ENCODE measurements at places on chromosomes 3 and 15.

GRCh38 chr3:151856118-151856517, 17.3 kb upstream of the SUCNR1 start:
- DNase-seq, result no peak

DNA sequence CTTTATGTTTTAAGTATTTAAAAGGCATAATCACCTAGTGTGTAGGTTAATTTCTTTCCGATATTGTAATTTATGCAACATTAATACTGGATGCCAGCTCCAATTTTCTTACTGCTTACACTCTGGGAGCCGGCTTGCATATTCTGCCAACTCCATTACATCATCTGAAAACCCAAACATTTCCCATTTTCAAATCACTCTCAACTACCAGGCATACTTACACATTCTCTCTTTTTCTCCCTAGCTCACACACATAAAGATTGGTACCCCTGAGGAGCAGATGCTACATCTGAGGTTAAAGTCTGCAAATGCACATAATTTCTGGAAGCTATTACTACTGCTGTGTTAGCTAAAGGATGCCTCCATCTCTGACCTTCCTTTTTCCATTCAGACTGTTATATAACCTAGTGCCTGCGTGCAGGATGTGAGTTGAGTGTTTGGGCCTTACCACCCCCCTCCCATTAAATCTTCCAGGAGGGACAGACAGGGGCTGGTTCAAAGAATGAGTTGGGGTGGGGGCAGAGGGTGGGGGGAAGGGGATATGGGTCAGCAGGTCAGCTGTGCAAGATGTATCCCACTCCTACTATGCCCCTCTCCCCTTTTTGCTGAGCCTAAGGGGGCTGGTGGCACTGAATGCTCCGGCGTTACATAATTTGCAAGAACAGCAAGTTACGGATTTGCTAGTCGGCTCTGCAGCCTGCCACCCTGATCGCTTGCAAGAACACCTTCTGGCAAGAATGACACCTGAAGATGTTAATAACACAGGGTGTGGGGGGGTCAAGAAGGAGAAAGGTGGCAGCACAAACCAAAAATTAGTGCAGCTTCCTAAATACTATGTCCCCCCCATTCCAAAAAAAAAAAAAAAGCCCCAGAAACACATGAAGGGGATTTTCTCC, 2.5 kb downstream of the RORA start:
- peak; percentile 29 for DNase-seq

GRCh38 chr15:54033356-54033860, 55.2 kb downstream of the UNC13C start:
- DNase-seq, result no peak

- DNase-seq, result no peak
Measured at GRCh38 chr3:15933439-15934139, 135.8 kb upstream of the ANKRD28 start.

DNA sequence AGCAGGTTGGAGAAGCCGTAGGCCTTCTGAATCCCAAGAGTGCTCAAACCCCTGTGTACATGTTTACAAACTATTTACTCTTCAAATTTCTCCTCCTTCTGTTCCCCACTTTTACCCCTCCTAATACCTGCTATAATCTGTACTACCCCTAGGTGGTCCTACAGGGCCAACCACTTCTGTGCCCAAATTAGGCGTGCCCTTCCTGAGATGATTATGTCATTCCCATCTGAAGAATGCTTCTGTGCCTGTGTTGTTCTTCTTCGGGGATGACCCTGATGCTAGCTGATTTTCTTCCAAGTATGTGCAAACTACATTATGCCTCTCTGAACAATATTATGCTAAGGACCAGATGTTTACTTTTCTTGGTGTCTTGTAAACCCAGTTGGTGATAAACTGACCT, 20.5 kb downstream of the RBP2 start:
- DNase-seq, result no peak

DNA sequence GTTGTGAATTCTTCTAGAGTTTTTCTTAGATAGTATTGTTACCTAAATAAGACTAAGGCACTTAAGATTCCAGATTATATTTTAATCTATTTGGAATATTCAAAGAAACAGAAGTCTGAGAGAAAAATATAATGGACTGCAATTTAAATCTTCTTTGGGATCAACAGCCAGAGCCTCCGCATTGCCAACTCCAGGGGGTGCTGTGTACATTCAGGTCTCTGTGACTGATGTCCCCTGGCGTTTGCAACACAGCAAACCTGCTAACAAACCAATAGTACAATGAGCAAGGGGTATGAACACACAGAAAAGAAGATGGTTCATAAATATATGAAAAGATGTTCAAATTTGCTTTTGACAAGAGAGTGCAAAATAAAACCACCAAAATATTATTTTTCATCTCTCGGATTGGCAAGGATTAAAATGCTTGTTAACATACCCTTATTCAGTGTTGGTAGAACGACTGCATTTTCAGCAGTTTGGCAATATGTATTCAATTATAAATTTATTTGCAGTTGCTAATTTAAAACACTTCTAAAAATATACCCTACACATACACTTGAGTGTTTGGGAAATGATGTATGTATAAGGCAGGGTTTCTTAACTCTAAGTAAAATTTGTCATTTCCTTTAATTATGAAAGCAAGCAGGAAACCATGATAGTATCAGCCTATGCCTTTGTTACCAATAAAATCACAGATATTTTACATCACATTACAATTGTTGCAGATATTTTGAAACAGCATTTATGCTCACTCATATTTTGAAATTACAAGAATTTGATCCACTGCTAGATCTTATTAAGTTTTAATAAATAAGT, 16.1 kb upstream of the TM4SF1 start:
- DNase-seq, result peak; percentile 78

GRCh38 chr15:68346979-68347378, 69.4 kb downstream of the FEM1B start:
- DNase-seq, result no peak

DNA sequence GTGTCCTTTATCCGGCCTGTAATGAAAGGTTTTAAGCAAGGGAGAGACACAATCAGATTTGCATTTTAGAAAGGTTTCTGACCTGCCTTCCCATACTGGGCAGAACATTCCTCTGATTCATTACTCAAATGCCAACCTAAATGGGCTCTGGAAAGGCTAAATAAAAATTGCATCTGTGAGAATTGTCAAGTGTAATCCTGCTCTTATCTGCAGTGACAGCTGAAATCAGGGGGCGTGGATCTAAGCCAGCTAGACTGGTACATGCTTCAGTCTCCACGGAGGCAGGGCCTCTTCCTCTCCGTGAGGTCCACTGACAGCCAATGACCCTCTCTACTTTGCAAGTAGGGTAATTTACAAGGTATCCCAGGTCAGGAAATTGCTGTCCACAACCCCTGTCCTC, 32.5 kb upstream of the MINAR1 start:
- DNase-seq, result no peak

GRCh38 chr3:116037954-116038911, 407.1 kb downstream of the LSAMP start:
- DNase-seq, result no peak

DNA sequence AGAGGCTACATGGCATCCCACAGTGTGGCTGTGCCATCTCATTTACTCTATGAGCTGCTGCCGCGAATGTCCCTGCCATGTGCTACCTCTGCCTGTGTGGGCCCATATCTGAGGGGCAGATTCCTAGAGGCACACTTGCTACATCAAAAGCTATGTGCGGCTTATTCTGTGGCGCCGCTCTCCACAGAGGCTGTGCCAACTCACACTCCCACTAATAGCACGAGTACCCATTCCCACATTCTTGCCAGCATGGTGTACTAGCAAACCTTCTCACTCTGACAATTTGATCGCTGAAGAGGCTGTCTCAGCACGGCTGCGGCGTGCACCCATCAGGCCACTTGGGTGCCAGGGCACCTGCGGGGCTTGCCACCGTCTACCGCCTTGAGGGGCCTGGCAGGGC, 31.2 kb upstream of the MUSTN1 start:
- DNase-seq, result no peak

GRCh38 chr15:71472566-71472965, 337.8 kb upstream of the NR2E3 start:
- no peak for DNase-seq

- DNase-seq, result no peak
Measured at GRCh38 chr3:46549989-46550388, 16.1 kb downstream of the LRRC2 start.

DNA sequence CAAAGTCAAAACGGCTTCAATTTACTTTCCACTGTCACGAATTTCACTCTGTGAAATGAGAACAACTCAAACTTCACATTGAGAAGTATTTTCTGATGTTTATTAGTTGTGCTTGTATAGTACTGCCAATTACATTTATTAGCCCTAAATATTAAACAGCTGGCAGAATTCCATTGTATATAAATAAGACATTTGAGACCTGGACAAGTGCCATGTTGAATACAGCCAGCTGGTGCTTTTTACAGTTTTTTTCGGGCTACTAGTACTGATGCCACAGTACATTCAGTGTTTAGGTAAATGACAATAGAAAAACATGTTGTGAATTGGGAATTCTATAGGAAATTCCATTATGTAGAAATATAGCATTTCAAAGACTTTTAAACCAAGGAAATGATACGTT, 79.0 kb downstream of the EPHA3 start:
- no peak for DNase-seq

DNA sequence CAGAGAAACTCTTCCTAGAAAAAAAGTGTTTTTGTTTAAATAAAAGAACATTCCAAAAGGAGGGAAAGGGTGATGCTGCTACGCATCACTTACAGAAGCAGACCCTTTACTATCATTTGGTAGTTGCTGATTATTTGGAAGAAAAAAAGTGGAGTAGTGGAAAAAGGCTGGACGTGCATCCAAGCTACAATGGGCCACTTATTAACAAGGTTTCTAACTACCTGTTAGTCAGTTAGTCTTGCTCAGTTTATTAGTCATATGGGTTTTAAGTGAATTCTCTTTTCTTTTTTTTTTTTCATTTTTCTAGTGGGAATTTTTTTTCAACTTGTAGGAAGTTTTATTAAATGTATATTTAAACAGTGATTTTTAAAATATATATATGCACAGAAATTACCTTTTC, 866.0 kb downstream of the MCTP2 start:
- DNase-seq, result no peak

DNA sequence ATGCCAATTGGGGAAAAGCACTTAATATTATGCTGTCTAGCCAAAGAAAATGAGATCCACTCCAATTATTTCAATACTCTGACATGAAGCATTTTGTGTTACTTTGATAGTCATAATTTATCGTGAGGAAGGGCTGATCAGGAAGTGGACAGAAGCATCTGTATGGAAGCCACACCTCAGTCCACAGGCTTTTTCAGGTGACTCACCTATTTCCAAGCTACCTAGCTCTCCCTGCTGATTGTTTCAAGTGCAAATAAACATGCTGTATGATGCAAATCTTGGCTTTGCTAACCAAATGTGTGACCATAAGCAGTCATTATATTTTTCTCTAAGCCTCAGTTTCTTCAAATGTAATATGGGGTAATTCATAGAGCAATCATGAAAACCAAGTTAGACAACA, 30.8 kb upstream of the CPB1 start:
- no peak for DNase-seq
